ENCODE measurements at places on chromosomes 7 and 10.
A peak's percentile ranks its signal among the peaks of the same experiment; 100 is the strongest.

GRCh38 chr10:89592539-89592938, 52.5 kb downstream of the PANK1 start:
- no peak for DNase-seq

DNA sequence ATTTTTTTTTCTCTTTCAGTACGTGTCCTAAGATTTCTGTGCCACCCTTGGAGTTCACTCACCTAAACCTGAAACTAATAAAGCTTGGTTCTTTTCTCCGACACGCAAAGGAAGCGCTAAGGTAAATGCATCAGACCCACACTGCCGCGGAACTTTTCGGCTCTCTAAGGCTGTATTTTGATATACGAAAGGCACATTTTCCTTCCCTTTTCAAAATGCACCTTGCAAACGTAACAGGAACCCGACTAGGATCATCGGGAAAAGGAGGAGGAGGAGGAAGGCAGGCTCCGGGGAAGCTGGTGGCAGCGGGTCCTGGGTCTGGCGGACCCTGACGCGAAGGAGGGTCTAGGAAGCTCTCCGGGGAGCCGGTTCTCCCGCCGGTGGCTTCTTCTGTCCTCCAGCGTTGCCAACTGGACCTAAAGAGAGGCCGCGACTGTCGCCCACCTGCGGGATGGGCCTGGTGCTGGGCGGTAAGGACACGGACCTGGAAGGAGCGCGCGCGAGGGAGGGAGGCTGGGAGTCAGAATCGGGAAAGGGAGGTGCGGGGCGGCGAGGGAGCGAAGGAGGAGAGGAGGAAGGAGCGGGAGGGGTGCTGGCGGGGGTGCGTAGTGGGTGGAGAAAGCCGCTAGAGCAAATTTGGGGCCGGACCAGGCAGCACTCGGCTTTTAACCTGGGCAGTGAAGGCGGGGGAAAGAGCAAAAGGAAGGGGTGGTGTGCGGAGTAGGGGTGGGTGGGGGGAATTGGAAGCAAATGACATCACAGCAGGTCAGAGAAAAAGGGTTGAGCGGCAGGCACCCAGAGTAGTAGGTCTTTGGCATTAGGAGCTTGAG, at the start of gene CFTR:
Gene CFTR, plus strand, starts transcription at position 801 of the 830 bp plus-strand sequence. CDS start 70 bp downstream, outside the sequence.
- peak; percentile 52 for DNase-seq

GRCh38 chr7:144834641-144835144, 1.2 kb downstream of the TPK1 start:
- DNase-seq: no peak

- no peak for DNase-seq
Observed at GRCh38 chr10:21308946-21309345, 216.5 kb downstream of the SKIDA1 start.

- DNase-seq: no peak
Observed at GRCh38 chr7:116790025-116790424, 72.4 kb upstream of the CAPZA2 start.

DNA sequence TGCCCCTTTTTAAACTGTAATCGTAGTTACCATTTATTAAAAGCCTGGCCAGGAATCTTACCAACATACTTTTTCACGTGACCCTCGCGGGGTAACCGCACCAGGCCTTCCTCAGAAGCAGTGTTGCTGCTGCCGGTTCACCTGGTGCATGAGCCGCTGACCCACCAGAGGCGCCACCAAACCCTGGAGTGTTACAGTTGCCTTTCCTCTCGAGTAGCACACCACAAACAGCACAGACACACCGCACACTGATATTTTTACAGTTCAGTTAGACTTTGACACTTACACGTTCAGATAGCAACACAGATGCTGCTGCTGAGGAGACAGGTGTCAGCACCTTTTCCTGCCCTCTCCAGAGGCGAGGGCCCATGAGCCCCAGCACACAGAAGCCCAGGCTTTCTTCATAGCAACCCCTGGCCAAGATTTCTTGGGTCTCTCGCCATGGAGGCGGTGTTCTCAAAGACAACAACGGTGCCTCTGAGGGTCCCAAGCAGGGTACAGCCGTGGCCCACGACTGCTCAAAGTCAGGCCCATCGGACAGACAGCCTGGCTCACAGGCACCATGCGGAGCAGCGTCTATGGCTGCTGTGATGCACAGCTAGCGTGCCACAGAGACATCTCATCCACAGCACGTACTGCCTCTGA, 123.1 kb downstream of the DIP2C start:
- no peak for DNase-seq

- no peak for DNase-seq
Observed at GRCh38 chr7:146494952-146495596, 378.5 kb downstream of the CNTNAP2 start.

DNA sequence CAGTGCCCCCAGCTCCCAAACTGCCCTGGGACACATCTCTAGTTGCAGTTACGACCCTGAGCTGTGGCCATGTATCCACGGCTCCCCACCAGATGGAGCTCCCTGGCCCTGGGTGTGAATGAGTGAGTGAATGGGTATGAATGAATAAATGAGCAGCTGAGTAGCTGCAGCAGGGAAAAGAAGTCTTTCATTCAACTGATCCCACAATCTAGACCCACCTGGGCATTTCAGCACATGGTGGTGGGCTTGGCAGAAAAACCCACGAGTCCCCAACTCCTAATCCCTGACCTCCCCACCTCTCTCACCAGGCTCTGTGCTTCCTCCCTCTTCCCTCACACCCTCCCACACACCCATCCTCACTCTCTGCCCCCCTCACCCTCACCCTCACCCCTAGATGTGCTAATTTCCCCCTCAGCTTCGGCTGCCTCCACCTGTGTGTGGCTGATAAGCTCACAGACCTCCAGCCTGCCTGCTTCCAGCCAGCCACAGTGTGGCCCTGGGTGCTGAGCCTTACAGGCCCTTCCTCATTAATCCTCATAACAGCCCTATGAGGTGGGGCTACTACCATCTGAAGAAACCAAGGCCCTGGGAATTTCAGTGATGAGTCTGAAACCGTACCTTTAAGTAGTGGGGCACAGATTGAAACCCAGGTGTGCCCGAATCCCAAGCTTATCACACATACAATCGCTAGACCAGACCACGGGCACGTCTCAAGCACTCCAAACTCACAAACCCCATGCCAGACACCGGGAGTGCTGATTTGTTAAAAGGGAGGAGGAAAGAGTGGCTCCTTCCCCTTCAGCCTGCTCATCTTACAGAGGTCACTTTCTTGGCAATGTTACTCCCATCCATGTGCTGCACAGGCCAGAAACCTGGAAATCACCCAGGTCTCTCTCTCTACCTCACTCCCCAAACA, 2.2 kb upstream of the ATP6V1F start:
- DNase-seq: no peak

DNA sequence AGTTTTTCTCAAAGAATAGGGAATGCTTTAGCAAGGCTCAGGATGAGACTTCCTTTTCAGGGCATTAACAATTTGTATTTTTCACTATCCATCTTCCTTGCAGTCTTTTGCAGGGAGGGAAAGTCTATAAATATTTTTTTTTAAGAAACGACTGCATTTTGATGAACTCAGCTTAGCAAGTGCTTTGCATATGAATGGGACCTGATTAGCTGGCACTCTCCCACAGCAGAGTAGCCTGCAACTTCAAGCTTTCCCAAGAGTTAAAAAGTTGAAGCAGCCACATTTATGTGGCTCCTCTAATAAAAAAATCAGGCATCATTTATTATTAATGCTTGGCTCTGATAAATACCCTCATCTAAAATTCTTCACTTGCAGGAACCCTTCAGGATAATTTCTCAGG, 134.0 kb downstream of the GRID1 start:
- no peak for DNase-seq

DNA sequence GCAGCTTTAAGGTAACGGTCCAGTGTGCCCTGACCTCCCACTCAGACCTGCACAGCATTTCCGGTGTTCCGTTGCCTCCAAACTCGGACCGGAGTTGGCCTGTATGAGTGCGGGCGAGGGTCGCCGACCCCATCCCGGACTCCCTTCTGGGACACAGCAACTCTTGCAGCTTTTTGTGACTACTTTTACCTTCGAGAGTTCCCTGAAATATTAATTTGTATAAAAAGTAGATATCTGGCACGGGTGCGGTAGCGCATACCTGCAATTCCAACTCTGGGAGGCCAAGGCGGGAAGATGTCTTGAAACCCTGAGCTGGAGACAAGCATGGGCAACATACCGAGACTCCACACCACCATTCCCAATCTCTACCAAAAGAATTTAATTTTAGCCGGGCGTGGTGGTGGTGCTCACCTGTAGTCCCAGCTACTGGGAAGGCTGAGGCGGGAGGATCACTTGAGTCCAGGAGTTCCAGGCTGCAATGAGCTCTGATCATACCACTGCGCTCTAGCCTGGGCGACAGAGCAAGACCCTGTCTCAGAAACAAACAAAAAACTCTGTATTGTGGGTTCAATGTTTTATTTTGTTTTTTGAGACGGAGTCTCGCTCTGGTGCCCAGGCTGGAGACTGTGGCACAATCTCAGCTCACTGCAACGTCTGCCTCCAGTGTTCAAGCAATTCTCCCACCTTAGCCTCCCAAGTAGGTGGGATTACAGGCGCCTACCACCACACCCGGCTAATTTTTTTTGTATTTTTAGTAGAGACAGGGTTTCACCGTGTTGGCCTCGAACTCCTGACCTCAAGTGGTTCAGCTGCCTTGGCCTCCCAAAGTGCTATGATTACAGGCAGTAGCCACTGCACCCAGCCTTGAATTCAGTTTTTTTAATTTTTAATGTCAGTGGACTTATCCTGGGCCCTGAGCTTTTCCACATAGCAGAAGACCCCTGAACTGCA, 1.1 kb upstream of the PPP1R35 start:
- DNase-seq: no peak

- DNase-seq: no peak
Observed at GRCh38 chr10:59843748-59844147, 62.6 kb downstream of the CCDC6 start.

- no peak for DNase-seq
Observed at GRCh38 chr7:40288827-40289226, 154.0 kb downstream of the SUGCT start.

DNA sequence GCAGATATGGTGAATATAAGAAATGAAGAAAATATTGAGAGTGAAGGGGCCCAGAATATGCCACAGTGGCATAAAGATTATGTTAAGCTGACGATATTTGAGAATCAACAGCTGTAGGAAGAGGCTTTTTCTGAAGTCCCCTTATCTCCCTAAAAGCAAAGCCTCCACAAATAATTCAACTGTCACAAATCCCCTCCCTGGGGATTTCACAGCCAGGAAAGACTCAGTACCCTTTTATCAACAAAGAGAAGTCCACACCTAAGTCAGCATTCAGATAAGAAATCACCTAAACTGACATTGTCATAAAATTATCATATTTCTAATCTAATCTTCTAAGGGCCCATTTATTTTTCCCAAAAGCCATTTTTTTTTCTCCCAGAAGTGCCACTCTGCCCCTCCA, 284.9 kb upstream of the VWC2 start:
- DNase-seq: no peak

GRCh38 chr10:7700577-7701125, 2.5 kb upstream of the ITIH2 start:
- no peak for DNase-seq

DNA sequence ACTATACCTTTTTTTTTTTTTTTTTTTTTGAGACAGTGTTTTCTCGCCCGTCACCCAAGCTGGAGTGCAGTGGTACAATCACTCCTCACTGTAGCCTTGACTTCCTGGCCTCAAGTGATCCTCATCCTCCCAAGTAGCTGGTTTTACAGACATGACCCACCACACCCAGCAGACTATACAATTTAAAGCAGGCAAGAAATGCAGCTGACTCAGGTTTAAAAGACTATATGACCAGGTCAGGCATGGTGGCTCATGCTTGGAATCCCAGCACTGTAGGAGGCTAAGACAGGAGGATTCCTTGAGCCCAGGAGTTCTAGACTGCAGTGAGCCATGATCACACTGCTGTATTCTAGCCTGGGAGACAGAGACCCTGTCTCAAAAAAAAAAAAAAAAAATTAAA, 89.5 kb upstream of the AUTS2 start:
- DNase-seq: no peak

- no peak for DNase-seq
Observed at GRCh38 chr7:37333075-37333474, 115.6 kb downstream of the ELMO1 start.

- no peak for DNase-seq
Observed at GRCh38 chr7:23072922-23073321, 32.7 kb upstream of the KLHL7 start.

GRCh38 chr10:130301021-130301892, 165.1 kb downstream of the GLRX3 start:
- no peak for DNase-seq

DNA sequence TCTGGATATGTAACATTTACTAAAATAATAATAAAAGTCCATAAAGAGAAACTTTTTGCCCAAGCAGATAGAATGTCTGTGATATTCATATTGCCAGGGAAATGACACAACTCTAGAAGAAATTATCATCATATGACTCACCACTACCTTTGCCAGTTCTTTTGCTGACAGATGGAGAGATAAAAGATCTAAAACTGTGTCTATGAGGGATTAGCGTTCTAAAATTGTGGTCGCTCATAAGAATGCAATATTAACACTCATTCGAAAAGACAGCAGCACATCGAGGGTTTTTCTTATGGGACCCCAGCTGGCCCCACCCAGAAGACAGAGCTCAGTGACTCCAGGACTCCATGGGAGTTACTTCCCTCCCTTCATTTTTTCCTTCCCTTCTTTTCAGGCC, 16.6 kb upstream of the LANCL2 start:
- DNase-seq: no peak

DNA sequence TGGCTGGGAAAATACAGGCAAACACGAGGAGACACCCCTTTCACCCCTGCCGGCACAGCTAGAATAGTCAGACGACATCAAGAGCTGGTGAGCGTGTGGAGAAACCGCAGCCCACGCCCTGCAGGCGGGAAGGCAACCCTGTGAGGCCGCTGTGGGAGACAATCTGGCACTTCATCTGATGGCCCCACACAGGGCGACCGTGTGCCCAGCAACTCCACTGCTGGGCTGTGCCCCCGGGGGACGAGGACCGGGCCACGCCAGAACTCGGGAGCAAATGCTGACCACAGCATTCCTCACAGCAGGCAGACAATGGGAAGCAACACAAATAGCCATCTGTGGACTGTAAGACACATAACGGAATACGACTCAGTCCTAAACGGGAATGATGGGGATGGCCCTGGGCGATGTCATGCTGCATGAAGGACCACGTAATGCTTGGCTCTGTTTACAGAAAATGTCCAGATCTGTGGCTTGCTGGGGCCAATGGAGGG, 58.9 kb downstream of the CFAP46 start:
- DNase-seq: peak; percentile 33

DNA sequence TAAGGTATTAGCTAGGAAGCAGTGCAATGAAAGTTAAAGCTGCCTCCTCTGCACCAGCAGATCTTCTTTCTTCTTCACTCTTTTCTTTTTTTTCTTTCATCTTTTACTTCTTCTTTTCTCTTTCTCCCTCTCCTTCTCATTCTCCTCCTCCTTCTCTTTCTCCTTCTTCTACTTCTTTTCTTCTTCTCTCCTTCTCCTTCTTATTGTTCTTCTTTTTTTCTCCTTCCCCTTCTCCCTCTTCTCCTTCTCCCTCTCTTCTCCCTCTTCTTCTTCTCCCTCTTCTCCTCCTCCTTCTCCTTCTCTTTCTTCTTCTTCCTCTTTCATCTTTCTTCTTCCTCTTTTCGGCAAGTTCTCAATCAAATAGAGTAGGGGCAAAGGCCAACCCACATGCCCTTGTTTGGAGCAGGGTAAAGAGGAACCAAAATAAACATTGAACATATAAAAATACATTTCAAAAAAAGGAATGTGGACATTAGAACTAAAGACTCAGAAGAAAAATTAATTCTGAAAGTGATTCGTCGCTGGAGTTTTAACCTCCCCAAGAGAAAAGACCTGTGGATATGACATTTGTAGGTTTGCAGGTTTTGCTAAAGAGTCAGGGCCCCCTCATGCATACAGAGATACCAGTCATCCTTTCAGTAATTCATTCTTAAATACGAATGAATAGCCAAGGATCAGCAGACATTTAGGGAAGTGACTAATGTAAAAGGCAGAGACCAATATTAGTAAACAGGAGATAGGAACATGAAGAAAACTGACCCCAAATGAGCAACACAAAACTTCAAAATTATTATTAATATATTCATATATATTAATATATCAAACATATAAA, 93.0 kb upstream of the RSU1 start:
- DNase-seq: no peak
